ENCODE measurements at places on chromosomes 12 and 14.

DNA sequence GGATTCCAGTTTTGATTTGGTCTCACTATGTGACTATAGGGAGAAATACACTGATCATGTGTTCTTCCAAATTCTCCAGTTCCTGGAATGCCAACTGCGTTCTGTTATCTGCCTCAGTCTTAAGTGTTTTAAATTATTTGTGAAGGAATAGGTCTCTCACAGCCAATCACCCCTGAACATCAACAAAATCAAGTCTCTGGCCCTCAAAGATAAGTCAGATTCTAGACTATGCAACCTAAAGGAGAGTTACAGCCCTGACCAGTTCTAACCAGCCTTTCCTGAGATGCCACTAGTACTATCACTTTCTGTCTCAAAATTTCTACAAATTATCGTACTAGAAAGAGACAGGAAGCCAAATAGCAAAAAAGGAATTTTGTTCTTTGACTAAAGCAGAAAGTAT, 22.3 kb downstream of the ZFC3H1 start:
- DNase-seq: no peak

- DNase-seq: no peak
Measured at GRCh38 chr14:71726580-71727021, 205.6 kb upstream of the RGS6 start.

DNA sequence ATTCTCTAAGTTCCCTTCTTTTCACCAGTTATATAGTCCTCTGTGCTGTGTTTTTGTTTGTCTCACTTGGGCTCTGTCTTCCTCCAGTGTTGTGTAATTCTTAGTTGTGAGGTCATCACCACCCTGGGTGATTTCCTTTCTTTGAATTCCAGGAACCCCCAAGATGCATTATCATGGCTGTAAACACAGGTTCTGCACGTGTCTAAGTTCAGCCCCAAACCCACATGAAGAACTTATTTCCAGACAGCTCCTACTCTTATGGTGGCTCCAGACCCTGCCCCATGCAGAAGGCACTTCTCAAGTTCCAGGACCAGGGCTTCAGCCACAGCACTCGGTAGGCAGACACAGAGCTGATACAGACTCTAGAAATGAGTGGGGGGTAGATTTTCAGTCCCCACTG, 560.5 kb downstream of the BCL11B start:
- peak; percentile 1 for DNase-seq

GRCh38 chr14:98685725-98686124, 586.3 kb downstream of the BCL11B start:
- no peak for DNase-seq

GRCh38 chr12:87413784-87414183, 615.4 kb downstream of the C12orf50 start:
- DNase-seq: no peak

GRCh38 chr14:67547224-67547780, 14.2 kb downstream of the PLEKHH1 start:
- no peak for DNase-seq
